ENCODE measurements at places on chromosomes 6 and 20.
A peak's percentile ranks its signal among the peaks of the same experiment; 100 is the strongest.

GRCh38 chr6:22026164-22026678 is 270.6 kb downstream of the PRL start:
- DNase-seq: no peak

GRCh38 chr20:46030284-46031013 is 1.4 kb downstream of the SLC12A5 start:
- no peak for DNase-seq

GRCh38 chr6:40754461-40755045 is 167.4 kb upstream of the LRFN2 start:
- no peak for DNase-seq

DNA sequence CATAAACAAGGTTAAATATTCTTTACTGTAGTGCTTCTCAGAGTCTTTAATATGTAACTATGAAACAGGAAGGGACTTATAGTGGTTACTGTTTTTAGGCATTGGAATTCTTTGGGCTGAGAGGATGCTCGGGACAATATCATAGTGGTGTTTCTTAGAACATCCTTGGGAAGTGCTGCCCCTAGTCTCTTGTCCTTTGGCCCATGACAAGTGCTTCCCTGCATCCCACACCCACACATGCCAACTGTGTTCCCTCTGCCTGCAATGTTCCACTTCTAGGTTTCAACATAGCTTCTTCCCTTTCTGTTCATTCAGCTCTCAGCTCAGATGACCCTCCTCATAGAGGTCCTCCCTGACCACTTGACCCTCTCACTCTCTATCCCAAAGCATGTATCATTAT is 37.6 kb downstream of the CFAP61 start:
- DNase-seq: no peak

- peak; percentile 31 for DNase-seq
These were observed at the start of gene L3MBTL1 for GRCh38 chr20:43507150-43508080. Gene L3MBTL1, plus strand, starts transcription at chr20:43507697. Its CDS starts 5,807 bp downstream, at chr20:43513504.

GRCh38 chr6:107103082-107103481 is 12.2 kb downstream of the BEND3 start:
- DNase-seq: peak; percentile 22

- no peak for DNase-seq
These were observed 298.6 kb downstream of the C6orf118 start for GRCh38 chr6:165010556-165011535.

- DNase-seq: no peak
These were observed 108.8 kb downstream of the PREX1 start for GRCh38 chr20:48718786-48719578.

- no peak for DNase-seq
These were observed 973.5 kb upstream of the MAP3K7 start for GRCh38 chr6:91560409-91560808.

GRCh38 chr6:41286544-41287346 is at the start of gene TREM1:
Gene TREM1, minus strand, starts transcription at chr6:41286682. Its CDS starts 27 bp downstream, at chr6:41286655.
- no peak for DNase-seq

- no peak for DNase-seq
These were observed 2.5 kb downstream of the COX4I2 start for GRCh38 chr20:31640259-31640658.

DNA sequence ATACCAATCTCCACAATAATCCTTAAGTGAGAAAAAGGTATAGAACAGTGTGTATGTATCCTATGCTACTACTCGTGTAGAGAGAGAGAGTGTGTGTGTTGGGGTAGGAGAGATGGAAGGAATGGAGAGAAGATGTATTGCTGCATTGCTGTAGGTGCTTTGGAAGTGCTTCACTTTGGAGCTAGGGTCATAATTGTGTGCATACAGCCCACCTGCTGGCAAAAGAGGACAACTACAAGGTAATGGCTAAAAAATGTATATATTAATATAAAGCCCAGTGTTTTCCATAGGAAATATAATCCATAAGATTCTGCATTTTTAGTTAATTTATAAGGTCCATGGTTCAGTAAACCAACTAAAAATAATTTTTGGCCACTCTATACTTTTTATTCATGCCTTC is 36.1 kb downstream of the SERAC1 start:
- DNase-seq: peak; percentile 1

- DNase-seq: no peak
These were observed 548 bp upstream of the BCAS4 start for GRCh38 chr20:50794181-50794845.

DNA sequence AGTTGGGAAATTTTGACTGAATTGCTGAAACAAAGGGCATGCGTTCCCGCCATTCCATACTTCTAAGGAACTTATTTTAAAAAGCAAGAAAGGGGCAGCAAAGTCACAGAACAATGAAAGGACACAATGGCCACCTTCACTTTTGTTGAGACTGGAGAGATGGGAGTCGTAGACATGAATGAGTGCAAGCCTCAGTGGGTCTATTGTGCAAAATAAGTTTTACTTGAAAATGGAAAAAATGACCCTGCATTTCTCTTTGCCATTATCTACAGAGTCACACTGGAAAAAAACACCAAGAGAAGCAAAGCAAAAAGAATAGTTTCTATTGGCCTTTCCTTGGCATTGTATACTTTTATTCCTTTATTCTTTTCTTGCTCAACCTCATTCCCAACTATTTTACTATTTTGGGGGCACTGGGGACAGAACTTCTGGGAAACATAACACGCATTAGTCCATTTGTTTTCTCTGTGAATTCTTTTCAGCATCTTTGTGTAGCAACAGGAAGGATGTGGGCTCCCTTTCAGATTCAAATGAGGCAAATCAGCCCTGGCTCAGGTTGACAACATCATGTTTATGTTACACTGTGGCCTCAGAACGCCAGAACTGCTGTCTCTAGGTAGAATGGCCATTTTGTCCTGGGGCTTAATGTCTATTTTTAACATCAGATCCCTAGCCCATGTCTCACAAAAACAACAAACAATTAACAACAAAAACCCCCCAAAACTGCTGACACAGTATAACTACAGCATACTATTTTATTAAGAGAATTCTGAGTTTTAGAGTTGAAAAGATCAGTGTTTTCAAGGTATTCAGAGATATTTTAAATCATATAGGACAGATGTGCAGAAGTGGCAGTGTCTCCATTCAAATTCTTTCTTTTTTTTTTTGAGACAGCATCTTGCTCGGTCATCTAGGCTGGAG is 122.2 kb downstream of the FYN start:
- no peak for DNase-seq
